Umbilical cord (tissue), 2 donors: ENCODE measurements at places on chromosomes 6 and 20.

DNA sequence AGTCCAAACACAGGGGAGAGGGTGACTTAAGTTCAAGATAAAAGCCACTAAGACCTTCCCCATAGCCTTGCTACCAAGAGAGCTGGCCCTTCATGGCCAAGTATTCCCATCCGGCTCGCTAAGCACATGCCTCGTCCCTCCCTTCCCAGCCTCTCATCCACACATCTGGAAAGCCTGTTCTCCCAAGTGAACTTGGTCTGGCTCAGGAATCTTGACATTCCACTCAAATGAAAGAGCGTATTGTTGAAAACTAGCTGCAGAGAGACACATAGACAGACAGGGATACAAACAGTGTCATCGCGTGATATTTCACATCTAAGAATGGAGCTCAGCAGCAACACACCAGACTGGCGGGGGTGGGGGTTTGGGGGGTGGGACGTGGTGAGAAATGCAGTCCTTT is 182.8 kb upstream of the FOXQ1 start:
- DNase-seq: no peak

- no peak for DNase-seq
These were observed 22.0 kb upstream of the PYGB start for GRCh38 chr20:25225642-25226432.

GRCh38 chr20:34363465-34364222 is 571 bp downstream of the ITCH start:
- peak; percentile 75 for DNase-seq

DNA sequence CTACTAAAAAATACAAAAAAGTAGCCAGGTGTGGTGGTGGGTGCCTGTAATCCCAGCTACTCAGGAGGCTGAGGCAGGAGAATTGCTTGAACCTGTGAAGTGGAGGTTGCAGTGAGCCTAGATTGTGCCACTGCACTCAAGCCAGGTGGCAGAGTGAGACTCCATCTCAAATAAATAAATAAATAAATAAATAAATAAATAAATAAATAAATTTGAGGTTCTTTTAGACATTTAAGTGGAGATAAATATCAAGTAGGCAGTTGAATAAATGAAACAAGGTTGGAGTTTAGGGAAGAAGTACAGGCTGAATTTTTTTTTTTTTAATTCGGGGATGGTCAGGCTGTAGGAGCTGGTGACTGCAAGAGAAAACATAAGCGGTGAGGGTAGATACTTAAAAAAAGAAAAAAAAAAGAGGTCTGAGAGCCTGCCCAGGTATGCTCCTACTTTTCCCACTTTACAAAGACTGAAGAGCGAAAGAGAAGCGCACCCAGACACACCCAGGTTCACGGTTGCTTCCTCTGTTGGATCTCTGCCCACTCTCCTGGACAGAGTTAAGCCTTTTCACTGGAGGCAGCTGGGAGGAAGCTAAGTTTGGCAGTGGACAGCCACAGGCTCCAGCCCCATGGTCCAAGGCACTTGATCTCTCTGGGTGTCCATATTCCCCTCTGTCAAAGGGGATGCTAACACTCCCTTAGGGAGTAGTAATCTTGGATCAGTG is 100.9 kb upstream of the PRDM1 start:
- DNase-seq: no peak
